SJSA1 (cell line): ENCODE measurements at places on chromosomes 3 and 15. TPM values are rescaled to one million over a fixed set of nuclear protein-coding genes. Genes with fewer than 3 reads are reported as not detected.

The DMXL2 gene
- 26.4 and 31.2 TPM in 2 replicates for total RNA-seq

DNA sequence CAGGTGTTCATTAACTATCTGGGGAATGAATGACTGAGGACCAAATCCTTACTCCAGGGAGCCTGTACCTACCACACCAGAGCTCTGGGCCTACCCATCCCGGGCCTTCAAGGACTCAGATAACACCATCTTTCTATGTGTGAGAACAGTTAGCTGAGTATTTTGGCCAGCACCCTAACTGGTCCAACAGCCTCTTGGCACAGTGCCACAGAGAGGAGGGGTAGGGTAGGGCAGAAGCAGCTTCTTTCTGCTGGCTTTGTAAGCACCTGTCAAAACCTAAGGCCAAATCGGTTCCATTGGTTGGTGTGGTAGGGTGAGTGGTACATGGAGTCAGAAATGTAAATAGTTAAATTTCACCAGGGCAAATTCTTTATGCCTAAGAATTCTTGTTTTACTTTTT lies 26.7 kb downstream of the ISL2 start:
- no peaks in the 10 kb centered on the region for H3K4me1 ChIP-seq
- H3K4me3 ChIP-seq = no peak overlapping the region
- H3K36me3 ChIP-seq = no peaks in the 10 kb centered on the region
- no peak overlapping the region for H3K27ac ChIP-seq
- no peak for DNase-seq

- no peak overlapping the region for H3K4me3 ChIP-seq
- no peaks in the 10 kb centered on the region for H3K27me3 ChIP-seq
- DNase-seq = no peak
Measured at GRCh38 chr3:46764206-46764605, 46.5 kb upstream of the PRSS50 start.

DNA sequence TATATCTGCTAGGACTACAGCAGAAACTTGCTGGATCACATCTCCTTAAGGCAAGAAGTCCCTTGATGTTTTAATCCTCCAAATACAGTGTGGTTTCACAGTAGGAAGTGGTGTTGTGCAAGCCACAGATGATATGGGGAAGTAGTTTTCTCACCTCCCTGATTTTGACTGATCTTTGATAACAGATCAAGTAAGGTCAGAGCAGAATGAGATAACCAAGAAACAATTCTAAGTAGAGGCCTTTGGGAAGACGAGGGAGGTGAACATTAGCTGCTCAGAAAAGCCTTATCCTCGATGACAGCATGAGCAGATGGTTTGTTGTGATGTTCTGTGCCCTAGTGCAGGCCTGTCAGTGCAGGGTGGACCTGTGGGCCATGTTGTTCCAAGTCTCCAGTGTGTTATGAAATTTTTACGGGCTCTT lies 61.3 kb downstream of the RIOX2 start:
- no peaks in the 10 kb centered on the region for H3K27me3 ChIP-seq
- no peak overlapping the region for H3K4me3 ChIP-seq
- H3K27ac ChIP-seq = no peak overlapping the region
- no peak for DNase-seq

The TTLL13 gene
- total RNA-seq = not detected in 2 replicates

DNA sequence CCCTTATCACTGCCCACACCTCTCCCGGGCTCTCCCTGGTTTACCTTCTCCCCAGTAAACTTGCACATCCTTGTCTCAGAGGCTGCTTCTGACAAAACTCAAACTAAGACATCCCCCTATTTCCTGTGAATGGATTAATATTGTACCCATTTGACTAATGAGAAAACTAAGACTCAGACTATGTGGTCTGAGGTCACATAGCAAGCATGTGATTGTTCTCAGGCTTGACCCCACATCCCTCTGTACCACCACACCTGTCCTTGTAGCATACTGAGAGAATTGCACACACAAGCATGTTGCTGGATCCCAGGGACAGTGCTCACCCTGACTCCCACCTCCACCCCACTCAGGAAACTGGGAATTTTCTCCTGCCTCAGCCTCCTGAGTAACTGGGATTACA lies 90.7 kb upstream of the HES1 start:
- no peak overlapping the region for H3K27ac ChIP-seq
- peaks cover 21% of the 10 kb centered on the region for H3K4me1 ChIP-seq
- no peak overlapping the region for H3K4me3 ChIP-seq
- no peaks in the 10 kb centered on the region for H3K27me3 ChIP-seq

GRCh38 chr3:48410205-48411040 lies 19.5 kb downstream of the PLXNB1 start:
- H3K27me3 ChIP-seq = no peaks in the 10 kb centered on the region
- H3K27ac ChIP-seq = no peak overlapping the region
- no peaks in the 10 kb centered on the region for H3K36me3 ChIP-seq
- H3K4me1 ChIP-seq = no peaks in the 10 kb centered on the region
- no peak overlapping the region for H3K4me3 ChIP-seq
- no peak for DNase-seq

GRCh38 chr15:31925541-31925940 lies 104.8 kb upstream of the CHRNA7 start:
- H3K27ac ChIP-seq = no peak overlapping the region
- DNase-seq = no peak
- H3K4me3 ChIP-seq = no peak overlapping the region
- H3K4me1 ChIP-seq = no peaks in the 10 kb centered on the region
- H3K27me3 ChIP-seq = peaks cover 3% of the 10 kb centered on the region; the same call in 1 of the 2 replicates

The TRIM71 gene
- total RNA-seq = under 0.01 TPM in 1 of 2 replicates, not detected in the other
